ENCODE measurements at places on chromosomes 7 and 10.

- no peak for DNase-seq
Observed at GRCh38 chr7:55132890-55133551, 114.2 kb downstream of the EGFR start.

- no peak for DNase-seq
Observed at GRCh38 chr7:103592844-103593243, 146.8 kb upstream of the SLC26A5 start.

DNA sequence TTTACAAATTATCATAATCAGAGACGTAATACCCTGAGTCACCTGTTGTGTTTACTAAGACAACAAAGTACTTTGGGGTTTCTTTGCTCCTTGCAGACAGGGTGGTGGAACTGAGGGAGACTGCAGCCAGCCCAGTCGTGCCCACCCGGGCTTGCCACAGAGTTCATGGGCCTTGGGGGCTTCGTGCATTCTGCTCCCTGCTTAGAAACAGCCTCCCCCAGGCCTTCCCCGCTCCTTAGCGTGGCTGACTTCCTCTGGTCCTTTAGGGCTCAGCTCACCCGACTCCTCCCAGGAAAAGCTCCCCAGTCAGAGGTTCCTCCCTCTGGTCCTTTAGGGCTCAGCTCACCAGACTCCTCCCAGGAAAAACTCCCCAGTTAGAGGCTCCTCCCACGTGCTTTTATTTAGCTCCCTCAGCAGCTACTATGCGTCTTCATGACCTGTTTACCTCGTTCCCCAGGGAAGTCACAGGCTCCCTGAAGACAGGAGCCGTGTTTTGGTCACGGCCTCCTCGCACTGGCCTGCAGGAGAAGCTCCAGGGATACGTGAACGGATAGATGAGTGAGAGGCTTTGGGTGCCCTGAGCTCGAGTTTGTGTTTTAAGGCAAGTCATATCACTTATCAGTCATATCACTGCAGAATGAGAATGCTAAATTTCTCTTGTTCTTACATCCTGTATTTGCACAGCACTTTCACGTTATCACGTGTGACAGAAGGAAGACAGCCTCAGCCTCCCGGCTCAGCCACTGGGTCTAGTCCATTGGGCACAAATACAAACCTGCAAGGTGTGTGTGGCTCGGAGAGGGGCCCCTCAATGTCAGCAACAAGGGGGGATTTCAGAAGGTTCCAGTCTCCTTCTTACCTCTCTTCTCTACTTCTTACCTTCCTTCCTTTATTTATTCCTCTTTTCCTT lies 52.7 kb upstream of the VIPR2 start:
- no peak for DNase-seq

DNA sequence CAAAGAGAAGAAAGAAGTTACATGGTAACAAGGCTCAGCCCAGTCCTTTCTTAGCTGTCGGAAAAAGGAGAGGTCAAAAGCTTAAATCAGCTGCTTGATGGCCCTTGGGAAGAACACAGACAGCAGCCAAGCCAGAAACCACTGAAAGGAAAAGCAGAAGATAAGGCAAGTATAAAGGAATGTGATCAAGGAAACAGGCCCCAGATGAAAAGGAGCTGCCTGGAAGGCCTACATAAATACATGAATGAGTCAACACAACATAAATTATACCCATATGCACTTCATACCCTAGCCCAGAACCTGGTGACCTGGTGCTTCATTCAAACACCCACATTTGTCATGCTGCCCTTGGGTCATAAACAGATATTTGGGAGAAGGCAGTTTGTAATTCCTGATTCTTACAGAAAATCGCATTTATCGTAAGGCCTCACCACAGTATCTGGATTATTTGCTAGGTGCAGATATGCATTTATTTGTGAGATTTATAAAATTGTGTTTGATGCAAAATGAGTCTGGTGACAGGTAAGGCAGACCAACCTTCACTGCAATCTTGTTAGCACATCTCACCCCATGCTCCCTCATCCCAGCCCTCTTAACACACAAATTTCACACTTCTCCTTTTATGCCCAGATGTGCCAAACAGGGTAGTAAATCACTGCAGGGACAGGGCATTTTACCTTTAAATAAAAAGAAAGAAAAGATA lies 94.9 kb upstream of the KCNIP2 start:
- DNase-seq: no peak

DNA sequence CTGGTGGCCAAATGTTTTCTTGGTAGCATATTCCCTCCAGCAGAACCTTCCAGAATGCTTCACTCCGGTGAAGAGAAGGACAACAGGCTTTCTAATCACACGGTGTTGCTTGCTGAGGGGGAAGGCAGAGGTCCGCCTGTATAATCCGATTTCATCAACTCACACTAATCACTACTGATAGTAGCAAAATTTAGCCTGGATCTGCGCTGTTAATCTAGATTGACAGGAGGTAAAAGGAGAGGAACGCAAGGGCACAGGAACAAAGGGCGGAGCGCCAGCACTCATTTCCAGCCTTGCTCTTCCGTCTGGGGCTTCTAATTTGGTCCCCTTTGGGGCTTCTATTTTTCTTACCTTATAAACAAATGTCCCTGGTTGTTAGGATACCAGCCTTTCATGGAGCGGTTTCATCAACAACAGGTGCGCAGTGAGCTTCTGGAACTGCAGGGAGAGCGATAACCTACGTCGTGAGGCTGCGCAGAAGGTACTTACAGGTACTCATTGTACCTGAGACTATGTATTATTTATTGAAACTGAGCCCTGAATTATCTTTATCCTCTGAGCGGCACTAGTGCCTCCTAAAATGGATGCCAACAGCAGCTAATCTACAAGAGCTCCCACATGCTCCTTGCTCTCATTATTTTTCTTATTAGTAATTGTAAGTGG lies 150.6 kb downstream of the CACNB2 start:
- DNase-seq: no peak

DNA sequence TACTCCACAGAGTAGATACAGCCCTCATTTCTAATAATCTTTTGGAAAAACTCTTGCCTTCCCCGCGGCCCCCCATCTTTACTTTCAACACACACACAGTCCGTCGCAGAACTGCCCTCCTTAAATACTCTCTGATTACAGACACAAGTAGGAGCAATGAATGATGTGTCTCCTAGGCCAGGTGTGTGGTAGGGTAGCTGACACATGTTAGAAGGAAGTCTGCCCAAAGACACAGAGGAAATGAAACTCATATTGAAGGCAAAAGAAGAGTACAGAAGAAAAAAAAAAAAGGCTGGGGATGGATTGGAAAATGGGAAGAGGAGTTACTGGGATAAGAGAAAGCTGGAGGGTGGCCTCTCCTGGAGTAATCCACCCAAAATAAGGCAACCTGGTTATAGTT lies 14.6 kb downstream of the OPALIN start:
- DNase-seq: no peak

Measured in endothelial cell (in vitro differentiated cells).